Activated CD8-positive, alpha-beta memory T cell treated with anti-CD3 and anti-CD28 coated beads for 4 hours (primary cell): ENCODE measurements at places on chromosomes 13 and 19.

GRCh38 chr19:32824191-32824751, 45.3 kb downstream of the SLC7A9 start:
- no peak for DNase-seq

- DNase-seq: no peak
These were observed 948.3 kb downstream of the SLITRK1 start for GRCh38 chr13:82934000-82934399.

DNA sequence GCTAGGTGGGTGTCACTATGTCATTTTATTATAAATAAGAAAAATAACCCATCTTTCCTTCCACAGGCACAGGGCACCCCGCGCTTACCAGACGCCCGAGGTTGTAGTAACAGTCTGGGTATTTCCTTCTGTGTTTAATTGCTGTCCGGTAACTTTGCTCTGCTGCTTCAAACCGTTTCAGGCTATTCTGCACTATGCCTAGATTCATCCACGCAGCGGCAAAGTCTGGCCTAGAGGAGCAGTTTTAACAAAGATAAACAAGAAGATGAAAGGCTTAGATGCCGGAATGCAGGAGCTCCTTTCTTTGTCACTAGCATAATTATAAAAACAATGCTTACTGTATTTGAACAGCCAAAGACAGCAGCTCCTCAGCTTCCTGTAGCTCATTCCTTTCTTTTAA, 36.9 kb upstream of the GGACT start:
- no peak for DNase-seq

DNA sequence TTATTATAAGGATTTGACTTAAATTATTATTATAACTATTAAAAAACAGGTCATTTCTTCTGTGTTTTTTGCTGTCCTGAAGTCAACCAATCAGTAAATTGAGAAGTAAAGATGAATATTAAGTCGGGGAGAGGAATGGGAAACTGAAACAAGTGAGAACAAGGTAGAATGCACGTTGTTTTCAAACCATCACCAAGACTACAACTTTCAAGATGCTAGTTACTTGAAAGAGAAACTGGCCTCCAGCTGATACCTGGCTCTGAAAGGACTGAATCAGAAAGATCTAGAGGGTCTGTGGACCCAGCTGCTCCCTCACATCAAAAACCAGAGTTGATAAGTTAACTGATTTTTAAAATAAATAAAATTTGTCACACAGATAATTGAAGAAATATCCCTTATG, 1301.5 kb upstream of the ATXN8OS start:
- DNase-seq: no peak

GRCh38 chr13:98677398-98677797, 75.1 kb downstream of the SLC15A1 start:
- no peak for DNase-seq
